Stimulated activated CD8-positive, alpha-beta memory T cell treated with anti-CD3 and anti-CD28 coated beads, Interleukin-7, amount 100 ng/mL, for 48 hours (primary cell): ENCODE measurements at places on chromosomes 12 and 14.

DNA sequence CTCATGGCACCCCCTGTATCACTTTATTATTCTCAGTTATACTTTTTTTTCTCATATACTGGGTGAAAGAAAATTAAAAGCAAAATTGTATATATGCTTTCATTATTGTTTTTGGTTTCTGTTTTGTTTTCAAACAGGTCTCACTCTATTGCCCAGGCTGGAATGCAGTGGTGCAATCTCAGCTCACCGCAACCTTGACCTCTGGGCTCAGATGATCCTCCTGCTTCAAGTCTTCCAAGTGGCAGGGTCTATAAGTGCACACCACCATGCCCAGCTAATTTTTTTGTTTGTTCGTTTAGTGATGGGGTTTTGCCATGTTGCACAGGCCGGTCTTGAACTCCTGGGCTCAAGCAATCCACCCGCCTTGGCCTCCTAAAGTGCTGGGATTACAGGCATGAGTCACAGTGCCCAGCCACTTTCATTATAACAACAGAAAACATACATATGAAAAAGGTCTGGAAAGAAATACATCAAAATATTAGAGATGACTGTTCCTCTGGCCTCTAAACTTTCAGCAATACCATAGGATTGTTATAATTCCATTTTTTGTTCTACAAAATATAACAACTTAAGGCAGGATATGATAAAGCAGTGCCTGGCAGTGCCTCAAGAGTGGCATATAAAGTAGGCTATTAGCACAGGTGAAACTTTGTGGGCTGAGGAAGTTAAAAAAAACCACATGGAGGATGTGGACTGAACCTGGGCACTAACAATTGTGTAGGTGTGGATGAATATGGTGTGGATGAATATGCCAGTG is 5.8 kb upstream of the NTN4 start:
- no peak for DNase-seq

DNA sequence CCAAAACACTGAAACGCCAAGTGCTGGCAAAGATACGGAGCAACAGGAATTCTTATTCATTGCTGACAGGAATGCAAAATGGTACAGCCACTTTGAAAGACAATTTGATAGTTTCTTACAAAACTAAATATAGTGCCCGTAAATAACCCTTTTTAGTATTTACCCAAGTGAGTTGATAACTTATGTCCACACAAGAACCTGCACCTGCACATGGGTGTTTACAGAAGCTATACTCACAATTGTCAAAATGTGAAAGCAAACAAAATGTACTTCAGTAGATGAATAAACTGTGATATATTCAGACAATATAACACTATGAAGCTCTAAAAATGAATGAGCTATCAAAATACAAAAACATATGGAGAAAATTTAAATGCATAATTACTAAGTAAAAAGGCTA is 86.6 kb downstream of the ATXN7L3B start:
- no peak for DNase-seq

DNA sequence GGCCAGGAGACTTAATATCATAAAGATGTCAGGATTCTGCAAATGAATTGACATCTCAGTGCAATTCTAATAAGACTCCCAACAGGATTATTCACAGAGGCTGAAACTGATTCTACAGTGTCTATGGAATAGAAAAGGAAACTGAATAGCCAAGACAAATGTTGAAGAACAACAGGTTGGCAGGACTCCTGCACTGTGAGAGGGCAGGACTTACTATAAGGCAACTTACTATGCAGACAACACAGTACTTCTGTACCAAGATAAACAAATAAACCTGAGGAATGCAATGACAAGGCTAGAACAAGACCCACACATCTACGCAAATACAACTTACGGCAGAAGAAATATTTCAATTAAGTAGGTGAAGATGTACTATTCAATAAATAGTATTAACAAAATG is 132.2 kb upstream of the FKBP4 start:
- no peak for DNase-seq

GRCh38 chr12:11885261-11886038 is 185.3 kb upstream of the BCL2L14 start:
- no peak for DNase-seq

DNA sequence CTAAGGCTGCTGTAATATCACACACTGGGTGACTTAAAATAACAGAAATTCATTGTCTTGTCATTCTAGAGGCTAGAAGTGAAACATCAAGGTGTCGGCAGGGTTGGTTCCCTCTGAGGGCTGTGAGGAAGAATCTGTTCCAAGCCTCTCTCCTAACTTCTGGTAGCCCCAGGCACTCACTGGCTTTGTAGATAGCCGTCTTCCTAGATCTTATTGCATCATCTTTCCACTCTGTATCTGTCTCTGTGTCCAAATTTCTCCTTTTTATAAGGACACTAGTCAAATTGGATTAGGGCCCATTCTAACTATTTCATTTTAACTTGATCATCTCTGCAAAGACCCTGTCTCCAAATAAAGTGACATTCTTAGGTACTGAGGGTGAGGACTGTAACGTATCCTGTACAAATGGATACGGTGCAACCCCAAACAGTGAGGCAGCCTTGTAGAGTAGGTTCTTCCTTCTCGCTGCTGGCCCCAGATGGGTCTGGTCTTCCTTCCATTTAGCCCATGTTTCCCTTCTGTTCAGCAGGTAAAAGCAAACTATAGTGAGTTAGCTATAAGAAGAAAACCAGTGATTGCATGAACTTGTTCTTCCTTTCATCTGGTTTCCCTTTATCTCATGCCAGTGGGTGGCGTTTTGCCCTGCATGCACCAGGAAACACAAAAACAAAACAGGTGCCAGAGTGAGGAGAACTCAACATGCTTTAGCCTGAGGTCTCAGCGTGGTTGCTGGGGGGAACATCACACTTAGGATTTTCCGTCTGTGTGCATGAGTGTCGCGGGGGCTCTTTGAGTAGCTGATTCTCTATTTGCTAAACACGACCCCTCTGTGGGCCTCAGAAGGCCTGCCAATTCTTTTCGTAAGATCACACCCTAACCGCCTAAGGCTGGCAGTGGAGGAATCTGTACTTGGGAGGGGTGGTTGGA is 19.5 kb downstream of the TTC9 start:
- DNase-seq: no peak

GRCh38 chr12:53785161-53785560 is 33.4 kb upstream of the CISTR start:
- no peak for DNase-seq

DNA sequence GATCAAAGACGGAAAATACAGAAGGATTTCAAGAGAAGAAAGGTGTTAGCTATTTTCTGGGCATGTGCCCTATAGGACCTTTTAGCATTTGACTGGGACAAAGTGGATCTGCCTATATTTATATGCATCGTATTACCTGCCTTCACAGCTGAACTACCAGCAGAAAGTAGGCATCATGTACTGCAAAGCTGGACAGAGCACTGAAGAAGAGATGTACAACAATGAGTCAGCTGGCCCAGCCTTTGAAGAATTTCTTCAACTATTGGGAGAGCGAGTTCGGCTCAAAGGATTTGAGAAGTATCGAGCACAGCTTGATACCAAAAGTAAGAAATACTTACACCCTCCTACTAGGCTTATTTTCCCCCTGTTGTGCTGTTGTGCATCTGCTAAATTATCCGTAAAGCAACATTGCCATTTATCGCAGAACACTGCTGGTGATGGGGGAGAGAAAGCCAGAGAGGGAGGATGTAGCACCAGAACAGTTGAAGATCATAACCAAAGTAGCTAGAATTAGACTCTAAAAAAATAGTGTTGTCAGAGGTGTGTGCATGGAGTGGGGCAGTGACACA is 282.0 kb upstream of the RGS6 start:
- no peak for DNase-seq

DNA sequence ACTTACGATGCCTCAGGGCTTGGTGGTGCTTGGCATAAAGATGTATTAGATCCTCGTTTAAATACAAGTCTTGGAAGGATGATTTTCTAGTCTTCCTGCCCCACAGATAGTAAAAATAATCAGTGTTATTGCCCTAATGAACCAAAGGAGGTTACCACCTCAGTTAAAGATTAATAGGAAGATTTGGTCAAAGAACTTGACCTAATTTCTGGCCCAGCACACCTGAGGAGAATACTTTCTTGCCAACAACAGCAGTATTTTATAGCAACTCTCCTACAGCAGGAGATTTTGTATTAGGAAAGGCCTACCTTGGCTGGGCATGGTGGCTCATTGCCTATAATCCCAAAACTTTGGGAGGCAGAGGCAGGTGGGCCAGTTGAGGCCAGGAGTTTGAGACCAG is 31.6 kb downstream of the CSRP2 start:
- DNase-seq: no peak

DNA sequence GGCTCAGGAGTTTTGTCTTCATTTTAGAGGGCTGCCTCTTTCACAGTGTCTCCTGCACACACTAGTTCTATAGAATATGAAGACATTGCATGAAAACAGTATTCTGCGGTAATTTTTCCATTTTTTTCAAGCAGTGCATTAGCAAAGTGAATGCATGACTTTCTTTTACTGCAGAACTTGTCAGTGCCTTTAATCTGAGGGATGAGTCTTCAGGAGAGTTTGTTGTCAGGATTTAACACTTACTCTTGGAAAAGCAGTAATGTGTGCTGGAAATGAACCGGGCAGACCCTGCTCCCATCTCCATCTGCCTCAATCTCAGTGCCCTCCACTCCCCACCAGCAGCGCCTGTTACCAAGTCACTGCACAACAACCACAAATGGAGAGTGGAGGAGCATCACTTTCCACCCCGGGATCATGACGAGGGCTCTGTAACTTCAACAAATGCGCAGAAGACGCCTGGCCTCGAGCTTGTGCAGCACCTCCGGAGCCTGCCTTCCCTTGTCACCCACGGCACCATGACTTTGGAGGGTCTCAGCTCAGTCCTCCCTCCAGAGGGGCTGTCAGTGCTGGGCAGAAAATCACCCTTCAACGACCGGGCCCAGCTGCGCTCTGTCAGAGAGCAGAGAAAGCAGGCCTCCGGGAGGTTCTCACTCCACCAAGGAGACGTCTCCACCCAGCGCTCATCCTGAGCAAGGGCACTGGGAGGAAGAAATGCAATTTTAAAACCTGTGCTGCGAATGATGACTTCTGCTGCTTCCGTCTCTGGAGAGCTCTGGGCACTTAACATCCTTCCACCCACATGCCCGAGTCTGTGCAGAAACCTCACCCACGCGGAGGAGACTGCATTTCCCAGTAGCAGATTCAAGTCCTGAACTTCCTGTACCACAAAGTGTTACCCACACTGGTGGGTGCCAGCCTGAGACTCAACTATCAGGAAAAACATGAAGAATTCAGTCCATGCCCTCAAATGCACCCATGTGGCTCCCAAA is 255.7 kb downstream of the ADGRD1 start:
- no peak for DNase-seq

- no peak for DNase-seq
Observed at GRCh38 chr12:101678081-101678480, 19.4 kb upstream of the CHPT1 start.

DNA sequence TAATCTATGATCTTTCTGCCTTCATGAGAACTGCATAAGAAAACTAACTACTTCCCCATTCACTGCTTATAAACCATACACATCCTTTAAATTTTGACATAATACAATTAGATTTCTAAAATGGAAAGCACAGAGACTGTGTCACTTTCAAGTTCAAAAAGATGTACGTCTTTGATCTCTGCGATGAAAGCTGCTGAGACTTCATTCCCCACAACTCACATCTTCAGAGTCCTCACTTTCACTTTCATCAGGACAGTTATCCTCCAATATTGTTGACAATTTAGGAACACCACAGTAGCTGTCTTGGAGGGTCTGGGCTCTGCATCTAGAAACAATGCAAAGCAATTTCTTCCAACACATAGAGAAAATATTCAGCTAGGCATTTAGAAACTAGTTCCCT is 47.9 kb upstream of the KCNC2 start:
- no peak for DNase-seq

GRCh38 chr12:9660046-9660445 is 9.5 kb upstream of the CLEC2D start:
- DNase-seq: no peak

DNA sequence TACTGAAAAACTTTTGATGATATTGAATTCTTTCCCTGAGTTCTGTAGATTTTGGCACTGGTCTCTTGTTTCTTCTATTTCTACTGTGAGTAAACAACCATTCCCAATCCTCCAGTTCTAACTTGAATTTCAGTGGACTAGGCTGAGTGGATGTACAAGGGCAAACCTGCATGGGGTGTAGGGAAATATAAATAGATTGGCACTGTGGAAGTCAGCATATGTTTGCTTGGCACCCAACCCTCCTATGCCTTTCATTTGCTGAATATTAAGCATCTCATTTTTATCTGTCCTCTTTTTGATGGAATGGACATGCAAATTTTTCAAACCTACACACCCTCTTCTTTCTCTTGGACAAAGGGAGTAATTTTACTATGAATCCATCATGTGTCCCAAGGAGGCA is 828.3 kb downstream of the DIO2 start:
- no peak for DNase-seq

DNA sequence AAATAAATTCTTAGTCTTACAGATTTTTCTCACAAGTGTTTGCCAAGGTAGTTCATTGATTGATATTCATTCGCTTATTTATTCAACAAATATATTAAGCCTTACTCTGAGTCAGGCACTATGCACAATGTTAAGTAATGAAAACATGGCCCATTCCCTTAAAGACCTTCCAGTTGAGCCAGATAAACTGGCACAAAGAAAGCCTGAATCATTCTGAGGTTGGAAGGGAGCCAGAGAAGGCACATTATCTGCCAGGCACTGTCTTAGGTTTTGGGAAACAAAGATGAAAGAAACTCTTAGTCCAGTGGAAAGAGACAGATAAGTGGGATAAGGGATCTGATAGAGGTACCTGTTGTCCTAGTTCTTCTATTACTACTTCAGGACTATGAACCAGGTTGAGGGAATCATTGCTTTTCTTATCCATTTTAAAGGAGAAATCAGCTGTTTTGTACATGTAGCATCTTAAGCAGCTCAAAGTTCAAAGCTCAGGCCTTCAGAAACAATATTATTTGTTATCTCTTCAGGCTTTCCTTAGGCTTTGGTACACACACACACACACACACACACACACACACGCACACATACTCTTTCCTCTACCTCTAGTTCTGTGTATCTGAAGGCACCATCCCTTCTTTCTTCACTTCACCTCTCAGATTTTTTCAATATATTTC is 27.0 kb downstream of the PDE6H start:
- no peak for DNase-seq

DNA sequence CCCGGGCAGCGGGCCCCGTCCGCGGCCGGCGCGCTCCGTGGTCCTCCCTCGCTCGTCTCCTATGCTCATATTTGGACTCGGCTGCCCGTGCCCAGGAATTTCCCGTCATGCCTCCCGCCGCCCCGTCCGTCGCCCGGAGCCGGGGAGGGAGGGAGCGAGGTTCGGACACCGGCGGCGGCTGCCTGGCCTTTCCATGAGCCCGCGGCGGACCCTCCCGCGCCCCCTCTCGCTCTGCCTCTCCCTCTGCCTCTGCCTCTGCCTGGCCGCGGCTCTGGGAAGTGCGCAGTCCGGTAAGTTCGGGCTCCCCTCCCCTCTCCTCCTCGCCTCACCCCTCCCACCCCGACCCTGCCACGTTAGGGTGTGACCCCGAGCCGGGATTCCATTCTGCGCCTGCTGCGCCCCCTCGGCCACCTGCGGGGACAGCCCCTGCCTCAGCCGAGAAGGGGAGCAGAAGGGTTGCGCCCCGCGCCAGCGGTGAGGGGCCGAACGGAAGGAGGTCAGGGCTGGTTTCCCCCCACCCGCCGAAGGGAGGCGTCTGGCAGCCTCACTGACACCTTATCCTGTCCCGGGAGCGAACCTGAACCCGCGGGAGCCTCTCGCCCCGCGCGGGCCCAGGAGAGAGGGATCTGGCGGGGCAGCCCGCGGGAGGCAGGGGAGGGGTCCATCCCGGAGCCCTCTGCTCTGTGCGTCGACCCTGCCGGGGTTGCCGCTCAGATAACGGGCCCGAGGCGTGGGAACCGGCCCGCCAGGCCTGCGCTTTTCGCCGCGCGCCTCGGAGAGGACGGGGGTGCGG is at the start of gene MSRB3:
Gene MSRB3, plus strand, starts transcription at position 108 of the 793 bp plus-strand sequence. CDS start 29,897 bp downstream, outside the sequence.
- no peak for DNase-seq
